Stimulated activated CD8-positive, alpha-beta memory T cell treated with anti-CD3 and anti-CD28 coated beads, Interleukin-7, amount 100 ng/mL, for 4 hours (primary cell): ENCODE measurements at places on chromosomes 5 and 9.

- DNase-seq = no peak
Measured at GRCh38 chr9:99182356-99182755, 39.4 kb downstream of the ALG2 start.

DNA sequence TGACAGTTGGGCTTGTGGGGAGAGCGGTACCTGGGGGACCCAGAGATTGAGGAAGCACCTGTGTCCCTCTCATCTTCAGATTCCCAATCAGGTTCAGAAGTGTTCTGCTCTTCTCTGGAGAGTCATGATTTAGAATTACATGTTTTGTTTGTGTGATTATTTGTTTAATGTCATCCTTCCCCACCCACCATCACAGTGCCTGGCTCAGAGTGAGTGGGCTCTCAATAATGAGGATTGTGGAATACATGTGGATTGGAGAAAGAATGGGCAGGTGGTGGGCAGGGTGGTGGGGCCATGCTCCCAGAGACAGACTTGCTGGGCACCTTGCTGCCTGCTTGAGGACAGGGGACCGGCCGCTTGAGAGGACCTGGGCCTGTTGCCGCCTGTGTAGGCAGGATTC lies 88.0 kb downstream of the PPARGC1B start:
- no peak for DNase-seq

GRCh38 chr9:94018628-94019027 lies 63.5 kb upstream of the BARX1 start:
- no peak for DNase-seq

- no peak for DNase-seq
Measured at GRCh38 chr5:127839496-127840197, 136.5 kb downstream of the CCDC192 start.

DNA sequence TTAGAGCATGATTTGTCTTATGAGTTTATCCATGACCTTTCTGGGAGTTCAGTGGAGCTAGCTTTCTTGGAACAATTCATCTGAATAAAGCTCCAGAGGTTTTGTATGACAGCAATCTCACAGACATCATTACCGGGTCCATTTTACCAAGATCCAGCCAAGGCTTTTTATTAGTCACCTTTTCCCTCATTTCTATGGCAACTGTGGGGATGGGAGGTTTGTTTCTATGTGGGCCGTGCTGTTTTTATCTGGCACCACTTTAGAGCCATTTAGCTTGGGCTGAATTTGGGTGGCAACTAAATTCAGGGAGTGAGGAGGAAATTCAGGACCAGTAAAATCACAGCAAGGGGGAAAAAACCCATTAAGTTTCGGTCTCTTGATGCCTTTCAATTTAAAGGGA lies 245.7 kb downstream of the NSG2 start:
- DNase-seq = no peak

DNA sequence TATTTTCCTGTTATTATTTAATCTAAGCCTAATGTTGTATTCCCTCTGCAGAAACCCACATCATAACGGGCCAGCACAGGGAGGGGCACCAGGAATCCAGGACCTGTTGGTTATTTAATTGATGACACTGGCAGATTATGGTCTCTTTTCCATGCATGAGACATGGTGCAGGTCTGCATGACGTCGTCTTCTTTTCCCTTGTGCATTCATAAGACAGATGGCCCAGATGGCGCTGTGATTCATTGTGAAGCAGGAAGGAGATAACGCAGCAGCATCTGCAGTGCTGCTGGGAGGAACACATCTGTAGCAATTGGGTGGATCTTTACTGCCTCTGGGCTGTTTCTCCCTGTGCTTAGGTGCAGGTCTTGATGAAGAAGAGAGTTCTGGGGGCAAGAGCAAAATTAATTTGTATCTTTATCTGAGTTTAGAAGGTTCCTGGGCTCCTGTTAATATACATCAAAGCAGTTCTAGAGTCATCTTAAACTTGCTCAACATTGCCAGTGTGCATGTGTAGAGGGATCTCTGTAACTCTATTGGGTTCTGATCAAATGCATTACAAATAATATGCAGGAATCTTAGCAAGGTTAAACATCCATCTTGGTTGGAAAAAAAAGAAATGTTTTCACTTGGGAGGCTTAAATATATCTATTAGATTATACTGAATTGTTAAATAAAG lies 176.1 kb downstream of the PCSK1 start:
- DNase-seq = no peak

- no peak for DNase-seq
Measured at GRCh38 chr9:72292874-72293607, 72.0 kb downstream of the ZFAND5 start.

GRCh38 chr9:128099231-128099931 lies 28.1 kb downstream of the PTGES2 start:
- no peak for DNase-seq

GRCh38 chr5:158064334-158065123 lies 205.6 kb upstream of the CLINT1 start:
- DNase-seq = no peak

DNA sequence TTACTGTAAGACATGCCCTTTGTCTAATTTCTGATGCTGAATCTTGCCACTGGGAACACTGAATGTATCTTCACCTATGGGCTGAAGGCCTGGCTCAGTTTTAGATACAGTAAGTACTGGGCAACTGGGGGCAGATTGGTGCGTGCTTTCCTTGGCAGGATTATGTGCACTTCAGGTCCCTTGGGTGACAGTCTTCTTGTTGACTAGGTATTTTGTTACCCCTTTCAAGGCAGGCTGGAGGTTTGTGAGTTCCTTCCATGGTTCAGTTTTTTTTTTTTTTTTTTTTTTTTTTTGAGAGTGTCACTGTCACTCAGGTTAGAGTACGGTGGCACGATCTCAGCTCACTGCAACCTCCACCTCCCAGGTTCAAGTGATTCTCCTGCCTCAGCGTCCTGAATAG lies 7.6 kb downstream of the ZMAT2 start:
- DNase-seq = no peak

DNA sequence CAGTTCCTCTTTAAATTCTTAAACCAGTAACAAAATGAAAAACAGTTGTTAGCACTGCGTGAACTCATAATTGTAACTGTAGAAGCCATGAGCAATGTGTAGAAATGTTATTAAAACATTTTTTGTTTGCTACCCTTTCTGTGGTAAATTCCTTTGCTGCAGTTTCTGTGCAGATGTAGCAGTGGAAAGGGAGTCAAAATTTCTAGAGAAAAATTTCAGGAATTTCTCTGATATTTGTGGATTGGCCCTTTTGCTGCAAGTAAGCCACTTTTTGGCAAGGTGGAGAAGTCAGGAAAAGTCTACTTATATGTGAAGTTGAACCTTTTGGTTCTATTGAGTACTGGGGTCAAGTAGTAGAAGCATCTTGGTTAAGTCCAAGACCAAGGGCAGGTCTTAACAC lies 10.1 kb downstream of the FBXL7 start:
- no peak for DNase-seq

- DNase-seq = no peak
Measured at GRCh38 chr5:79509244-79509885, 4.6 kb downstream of the HOMER1 start.

DNA sequence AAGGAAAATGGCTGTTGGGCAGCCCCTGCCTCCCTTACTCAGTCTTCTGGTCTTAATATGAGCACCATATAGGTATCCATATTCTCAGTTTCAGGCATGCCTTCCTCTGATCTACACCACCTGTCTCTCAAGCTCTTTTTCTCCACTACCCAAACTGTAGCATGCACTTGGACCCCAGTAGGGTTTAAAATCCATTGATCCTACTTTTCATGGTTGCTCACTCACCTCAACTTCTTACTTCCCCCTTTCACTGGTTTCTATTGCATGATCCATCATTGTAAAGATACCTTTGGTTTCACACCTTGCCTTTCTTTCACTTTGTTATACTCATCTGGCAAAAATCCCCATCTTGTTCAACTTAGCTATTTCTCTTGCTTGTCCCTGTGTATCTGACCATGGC lies 159.4 kb downstream of the KDM4C start:
- no peak for DNase-seq

GRCh38 chr9:137882506-137882821 lies 4.9 kb downstream of the CACNA1B start:
- no peak for DNase-seq

DNA sequence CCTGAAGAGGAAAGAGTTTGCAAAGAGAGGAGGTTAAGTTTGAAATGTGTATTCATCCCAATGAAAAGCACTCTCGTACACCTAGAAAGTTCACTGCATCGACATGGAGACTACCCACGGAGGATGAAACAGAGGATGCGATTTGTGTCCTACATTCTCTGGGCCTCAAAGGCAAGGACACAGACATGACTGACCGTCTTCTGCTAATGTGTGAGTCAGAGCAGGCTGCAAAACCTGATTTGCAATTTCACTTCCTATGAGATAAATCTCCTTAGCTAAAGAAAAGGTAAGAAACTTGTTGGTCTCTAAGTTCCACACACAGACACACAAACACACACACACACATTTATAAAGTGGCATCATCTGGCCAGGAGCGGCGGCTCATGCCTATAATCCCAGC lies 98.6 kb downstream of the GNAQ start:
- DNase-seq = no peak

DNA sequence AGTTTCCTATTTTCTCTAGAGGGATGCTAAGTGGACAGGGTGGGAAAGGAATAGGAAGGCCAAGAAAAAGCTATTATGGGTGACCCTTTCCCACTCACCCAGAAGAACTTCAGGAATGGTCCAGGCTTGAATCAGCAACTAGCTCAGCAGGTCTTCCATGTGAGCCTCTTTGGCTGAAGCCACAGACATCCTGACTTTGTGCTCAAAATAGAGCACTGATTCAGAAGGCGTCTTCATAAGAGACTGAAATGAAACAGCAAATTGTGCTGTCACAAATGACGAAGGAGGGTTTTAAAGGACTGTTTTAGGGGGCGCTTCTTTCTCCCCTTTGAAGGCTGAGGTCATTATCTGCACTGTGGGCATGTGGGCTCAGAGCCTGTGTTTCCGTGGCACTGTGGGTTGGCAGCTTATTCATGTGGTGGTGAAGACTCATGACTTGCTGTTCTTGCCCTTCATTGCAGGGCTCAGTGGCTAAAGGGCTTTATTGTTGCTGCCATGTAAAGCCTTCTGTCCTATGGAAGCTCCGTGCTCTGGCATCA lies 65.8 kb upstream of the NFIL3 start:
- DNase-seq = no peak

DNA sequence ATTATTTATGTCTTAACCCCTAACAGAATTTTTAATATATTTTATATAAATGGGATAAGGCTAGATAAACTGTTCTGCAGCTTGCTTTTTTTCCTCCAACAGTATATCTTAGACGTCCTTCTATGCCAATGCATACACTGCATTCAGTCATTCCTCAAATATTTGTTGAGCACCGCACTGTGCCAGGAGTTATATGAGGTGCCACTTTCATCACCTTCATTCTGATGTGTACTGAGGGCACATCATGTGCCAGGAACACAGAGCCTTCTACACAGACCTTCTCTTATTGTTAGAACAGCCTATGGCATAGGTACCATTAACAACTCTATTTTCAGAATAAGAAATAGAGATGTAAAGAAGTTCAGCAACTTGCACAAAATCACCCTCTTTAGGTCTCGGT lies 570.1 kb downstream of the CDK5RAP2 start:
- no peak for DNase-seq
